Fibroblast of skin of scalp (primary cell): ENCODE measurements at places on chromosomes 7 and 10.
A peak's percentile ranks its signal among the peaks of the same experiment; 100 is the strongest.

GRCh38 chr7:82821037-82821436 is 341.6 kb downstream of the PCLO start:
- no peak for DNase-seq

GRCh38 chr7:84595026-84595425 is 400.4 kb upstream of the SEMA3A start:
- DNase-seq, result no peak

DNA sequence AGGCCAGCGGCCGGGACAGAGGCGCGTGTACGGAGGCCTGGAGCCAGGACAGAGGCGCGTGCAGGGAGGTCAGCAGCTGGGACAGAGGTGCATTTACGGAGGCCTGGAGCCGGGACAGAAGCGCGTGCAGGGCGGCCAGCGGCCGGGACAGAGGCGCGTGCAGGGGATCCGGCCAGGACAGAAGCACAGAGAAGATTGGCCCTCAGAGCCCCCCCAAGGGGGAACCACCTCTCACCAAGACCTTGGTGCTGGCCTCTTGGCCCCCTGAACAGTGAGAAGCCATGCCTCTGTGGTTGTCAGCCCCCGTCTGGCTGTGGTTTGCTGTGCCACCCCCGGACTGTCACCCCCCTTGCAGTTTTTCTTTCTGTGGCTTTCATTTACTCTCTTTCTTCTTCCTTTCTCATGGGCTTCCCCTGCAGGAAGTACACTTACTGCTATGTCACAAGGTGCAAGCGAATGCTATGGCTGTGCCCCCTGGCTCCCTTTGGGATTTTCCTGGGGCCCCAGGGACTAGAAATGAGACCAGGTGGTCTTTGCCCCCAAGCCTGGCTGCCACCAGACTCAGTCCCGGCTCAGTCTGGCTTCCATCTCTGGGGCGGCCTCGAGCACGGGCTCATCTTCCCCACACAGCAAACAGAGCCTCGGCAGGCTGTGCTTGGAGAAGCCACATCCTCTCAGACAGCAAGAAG is 41.1 kb downstream of the INSIG1 start:
- DNase-seq, result no peak

- no peak for DNase-seq
Observed at GRCh38 chr10:8543361-8544056, 489.0 kb downstream of the GATA3 start.

GRCh38 chr10:88800152-88801125 is 2.1 kb upstream of the LIPM start:
- peak; percentile 63 for DNase-seq
